Stimulated activated naive B cell treated with anti-CD40 and anti-IgM and Interleukin-4, amounts not matched to agents 10 μg/mL and 1 μg/mL and 100 μg/mL, for 72 hours (primary cell): ENCODE measurements at places on chromosomes 12 and 14.

DNA sequence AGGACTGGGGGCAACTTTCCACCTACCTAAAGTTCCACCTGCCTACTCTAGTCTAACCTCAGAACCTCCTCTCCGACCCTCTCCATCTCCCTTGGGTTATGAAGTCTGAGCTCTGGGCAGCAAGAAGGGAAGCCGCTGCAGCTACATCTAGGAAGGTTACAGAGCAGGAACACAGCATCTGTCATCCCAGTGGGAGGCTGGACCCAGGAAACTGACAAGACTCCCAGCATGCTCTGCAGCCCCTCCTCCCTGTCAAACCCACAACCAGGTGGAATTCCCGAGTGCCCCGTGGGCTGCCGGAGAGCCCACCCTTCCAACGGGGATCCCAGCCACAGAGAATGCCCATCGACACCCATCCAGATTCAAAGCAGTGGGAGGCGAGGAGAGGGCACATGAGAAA is 2.1 kb downstream of the TESC start:
- H3K27ac ChIP-seq, result no peak overlapping the region
- H3K4me1 ChIP-seq, result peaks cover 6% of the 10 kb centered on the region
- no peak overlapping the region for H3K4me3 ChIP-seq
- H3K27me3 ChIP-seq, result peaks cover 28% of the 10 kb centered on the region

GRCh38 chr12:46303039-46303666 is 34.3 kb upstream of the SLC38A1 start:
- DNase-seq, result no peak
- H3K27ac ChIP-seq, result no peak overlapping the region
- H3K27me3 ChIP-seq, result no peaks in the 10 kb centered on the region

DNA sequence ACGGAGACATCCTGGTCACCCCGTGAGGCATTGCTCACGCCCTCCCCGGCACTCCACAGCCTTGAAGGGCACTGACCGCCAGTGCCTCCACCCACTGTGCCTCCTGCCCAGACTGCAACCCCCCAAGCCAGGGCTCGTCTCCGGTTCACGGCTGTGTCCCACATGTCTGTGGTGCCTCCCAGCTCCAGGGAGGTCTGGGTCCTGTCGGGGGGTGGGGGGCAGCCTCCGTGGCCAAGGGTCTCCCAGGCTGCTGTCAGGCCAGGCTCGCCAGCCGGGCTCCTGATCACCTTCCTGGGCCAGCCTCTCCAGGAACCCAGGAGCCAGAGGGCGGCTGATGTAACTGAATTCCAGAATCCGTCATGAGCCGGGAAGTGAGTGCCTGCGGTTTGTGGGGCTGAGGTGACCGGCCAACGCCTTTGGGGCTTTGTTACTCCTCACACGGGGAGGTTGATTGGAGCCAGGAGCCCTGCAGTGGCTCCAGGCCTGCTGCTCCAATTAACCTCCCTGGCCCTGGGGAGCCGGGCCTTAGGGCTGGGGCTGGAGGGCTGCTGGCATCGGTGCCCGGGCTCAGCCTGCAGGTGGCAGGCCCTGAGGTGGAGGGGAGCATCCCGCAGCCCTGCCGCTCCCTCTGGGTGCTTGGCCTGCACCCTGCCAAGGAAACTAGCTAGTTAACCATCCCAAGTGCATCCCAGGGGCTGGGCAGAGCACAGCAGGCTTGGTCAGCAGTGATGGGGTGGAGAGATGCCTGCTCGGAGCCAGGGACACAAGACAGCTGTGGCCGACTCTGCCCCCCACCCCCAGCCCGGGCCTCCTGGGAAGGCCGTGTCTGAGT is 36.4 kb upstream of the FBRSL1 start:
- no peak overlapping the region for H3K4me3 ChIP-seq
- H3K36me3 ChIP-seq, result no peaks in the 10 kb centered on the region

DNA sequence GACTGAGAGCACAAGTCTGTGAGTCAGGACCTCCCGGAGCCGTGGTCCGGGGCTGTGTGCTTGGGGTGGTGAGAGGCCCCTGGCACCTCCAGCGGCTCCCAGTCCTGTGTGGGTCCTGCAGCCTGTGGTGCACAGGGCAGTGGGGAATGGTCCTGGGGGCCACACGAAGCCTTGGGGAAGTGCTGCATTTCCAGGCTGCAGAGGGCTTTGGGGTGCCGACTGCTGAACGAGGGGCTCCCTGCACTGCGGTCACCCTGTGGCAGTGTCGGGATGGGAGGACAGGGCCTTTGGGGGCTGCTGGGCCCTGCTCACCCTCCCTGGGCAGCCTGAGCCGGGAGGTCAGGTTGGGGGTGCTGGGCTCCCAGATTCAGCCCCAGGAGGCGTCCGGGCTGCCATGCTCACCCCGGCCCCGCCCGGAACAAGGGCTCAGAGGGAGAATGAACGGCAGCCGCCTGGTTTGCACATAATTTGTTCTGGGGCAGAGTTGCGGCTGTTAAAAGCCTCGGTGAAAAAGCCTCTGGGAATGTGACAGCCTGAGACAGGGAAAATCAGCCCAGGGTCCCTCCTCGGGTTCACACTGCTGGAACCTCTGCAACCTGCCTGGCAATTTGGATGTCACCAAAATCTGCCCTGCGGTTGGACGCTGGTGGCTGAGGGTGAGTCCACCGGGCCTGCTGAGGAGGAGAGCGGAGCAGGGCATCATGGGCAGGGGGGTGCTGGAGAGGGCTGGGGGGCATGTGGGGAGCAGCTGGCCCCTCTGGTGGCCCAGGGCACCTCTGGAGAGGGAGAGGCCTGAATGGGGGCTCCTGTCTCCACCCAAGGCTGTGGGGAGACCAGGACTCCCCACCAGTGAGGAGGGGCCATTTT is 109.2 kb downstream of the KIF26A start:
- DNase-seq, result no peak
- no peaks in the 10 kb centered on the region for H3K4me1 ChIP-seq

DNA sequence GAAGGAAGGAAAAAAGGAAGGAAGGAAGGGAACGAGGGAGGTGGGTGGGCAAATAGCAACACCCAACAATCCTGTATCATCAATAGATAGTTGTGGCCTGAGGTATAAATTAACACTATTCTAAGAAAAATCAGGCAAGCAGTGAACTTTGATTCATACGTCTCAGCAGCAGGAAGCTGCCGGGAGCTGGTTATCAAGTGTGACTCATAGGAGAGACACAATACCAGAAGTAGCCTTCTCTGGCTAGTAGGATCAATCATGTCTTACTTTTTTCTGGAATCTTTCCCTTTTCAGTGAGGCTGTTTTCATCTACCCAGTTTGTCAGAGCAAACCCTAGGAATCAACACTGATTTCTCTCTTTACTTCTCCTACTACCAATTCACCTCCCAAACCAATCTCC is 780.5 kb downstream of the NRXN3 start:
- no peak overlapping the region for H3K27ac ChIP-seq
- DNase-seq, result no peak
- no peaks in the 10 kb centered on the region for H3K36me3 ChIP-seq
- H3K27me3 ChIP-seq, result peaks cover 14% of the 10 kb centered on the region
- no peaks in the 10 kb centered on the region for H3K4me1 ChIP-seq
- no peak overlapping the region for H3K4me3 ChIP-seq

DNA sequence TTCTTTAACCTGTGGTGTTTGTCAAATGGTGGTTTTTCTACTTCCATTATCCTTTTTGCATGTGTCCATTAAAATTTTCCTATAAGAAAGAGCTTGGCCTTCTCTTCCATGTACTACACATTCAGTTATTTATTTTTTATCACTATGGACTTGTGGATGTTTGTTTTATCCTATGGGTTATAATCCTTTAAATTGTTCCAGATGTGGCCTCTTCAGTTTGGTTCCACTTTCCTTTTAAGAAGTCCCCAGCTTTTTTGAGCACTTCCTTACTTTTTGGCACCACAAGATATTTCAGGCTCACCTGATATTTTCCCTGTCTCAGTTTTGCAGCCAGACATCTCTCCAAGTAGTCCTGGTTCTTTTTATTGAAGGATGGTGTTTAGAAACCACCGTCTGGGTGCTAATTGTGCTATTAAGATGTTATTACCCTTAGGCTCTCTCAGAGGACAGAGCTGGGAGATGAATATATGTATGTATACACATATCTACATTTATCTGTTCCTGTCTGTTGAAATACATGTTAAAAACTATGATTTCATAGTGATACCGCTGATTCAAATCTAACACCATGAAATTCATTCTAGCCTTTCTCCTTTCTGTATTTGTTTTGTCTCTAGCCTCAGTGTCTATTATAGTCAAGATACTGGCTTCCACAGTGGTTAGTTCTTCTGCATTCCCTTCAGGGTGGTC is 408.5 kb upstream of the RGS6 start:
- no peaks in the 10 kb centered on the region for H3K27me3 ChIP-seq
- peak overlapping the region; percentile 20 for H3K27ac ChIP-seq
- H3K36me3 ChIP-seq, result peaks cover 29% of the 10 kb centered on the region
- no peak for DNase-seq
- H3K4me1 ChIP-seq, result peaks cover 24% of the 10 kb centered on the region

GRCh38 chr14:75970989-75971388 is 10.8 kb downstream of the TGFB3 start:
- DNase-seq, result no peak
- H3K27ac ChIP-seq, result no peak overlapping the region
- H3K36me3 ChIP-seq, result peaks cover 12% of the 10 kb centered on the region
- H3K4me3 ChIP-seq, result no peak overlapping the region

- H3K27ac ChIP-seq, result no peak overlapping the region
- H3K27me3 ChIP-seq, result no peaks in the 10 kb centered on the region
- H3K4me3 ChIP-seq, result no peak overlapping the region
- H3K36me3 ChIP-seq, result no peaks in the 10 kb centered on the region
- DNase-seq, result no peak
Observed at GRCh38 chr12:64526859-64527258, 74.9 kb downstream of the TBK1 start.

DNA sequence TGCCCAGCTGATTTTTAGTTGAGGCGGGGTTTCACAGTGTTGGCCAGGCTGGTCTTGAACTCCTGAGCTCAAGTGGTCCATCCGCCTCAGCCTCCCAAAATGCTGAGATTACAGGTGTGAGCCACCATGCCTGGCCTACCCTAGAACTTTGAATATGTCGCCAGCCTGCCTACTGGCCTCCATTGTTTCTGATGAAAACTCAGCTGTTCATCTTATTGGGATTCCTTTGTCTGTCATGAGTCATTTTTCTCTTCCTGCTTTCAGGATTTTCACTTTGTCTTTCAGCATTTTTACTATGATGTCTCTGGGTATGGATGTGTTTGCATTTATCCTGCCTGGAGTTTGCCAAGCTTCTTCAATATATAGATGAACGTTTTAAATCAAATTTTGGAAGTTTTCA is 8.1 kb upstream of the B3GNT4 start:
- no peak overlapping the region for H3K27ac ChIP-seq
- H3K36me3 ChIP-seq, result no peaks in the 10 kb centered on the region
- H3K4me1 ChIP-seq, result peaks cover 4% of the 10 kb centered on the region
- no peak for DNase-seq
- no peak overlapping the region for H3K4me3 ChIP-seq
- peaks cover 14% of the 10 kb centered on the region for H3K27me3 ChIP-seq

GRCh38 chr14:53310412-53310811 is 157.3 kb upstream of the DDHD1 start:
- DNase-seq, result no peak
- peaks cover 6% of the 10 kb centered on the region for H3K27me3 ChIP-seq
- H3K27ac ChIP-seq, result no peak overlapping the region
- H3K36me3 ChIP-seq, result peaks cover 10% of the 10 kb centered on the region

DNA sequence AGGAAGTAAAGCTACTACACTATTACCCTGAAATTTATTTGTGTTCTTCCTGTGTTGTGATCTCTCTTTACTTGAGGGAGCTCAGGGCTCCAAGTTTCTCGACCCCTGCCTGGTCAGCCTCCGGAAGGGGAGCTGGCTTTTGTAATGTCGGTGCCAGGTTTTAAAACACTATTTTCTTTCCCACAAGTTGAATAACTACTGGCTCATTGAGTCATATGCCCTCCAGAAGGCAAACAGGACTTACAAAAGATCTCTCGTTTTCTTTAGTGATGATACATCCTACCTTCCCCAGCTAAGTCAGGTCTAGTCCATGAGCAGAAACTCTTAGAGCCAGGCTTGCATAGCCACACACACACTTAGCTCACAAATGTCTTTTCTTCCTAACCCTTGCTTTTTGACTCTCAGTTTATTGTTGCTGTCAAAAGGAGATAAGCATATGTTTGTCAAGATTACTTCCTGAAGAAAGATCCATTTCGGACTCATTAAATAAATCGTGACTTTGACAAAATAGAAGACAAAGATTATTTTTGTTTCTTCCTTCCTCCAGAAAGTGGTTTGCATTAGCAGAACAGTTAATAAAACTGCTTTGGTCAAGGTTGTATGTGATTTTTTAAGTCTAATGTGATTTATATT is 209.8 kb upstream of the FLRT2 start:
- H3K4me1 ChIP-seq, result no peaks in the 10 kb centered on the region
- no peak for DNase-seq
- H3K36me3 ChIP-seq, result no peaks in the 10 kb centered on the region
- H3K4me3 ChIP-seq, result no peak overlapping the region
- no peak overlapping the region for H3K27ac ChIP-seq

DNA sequence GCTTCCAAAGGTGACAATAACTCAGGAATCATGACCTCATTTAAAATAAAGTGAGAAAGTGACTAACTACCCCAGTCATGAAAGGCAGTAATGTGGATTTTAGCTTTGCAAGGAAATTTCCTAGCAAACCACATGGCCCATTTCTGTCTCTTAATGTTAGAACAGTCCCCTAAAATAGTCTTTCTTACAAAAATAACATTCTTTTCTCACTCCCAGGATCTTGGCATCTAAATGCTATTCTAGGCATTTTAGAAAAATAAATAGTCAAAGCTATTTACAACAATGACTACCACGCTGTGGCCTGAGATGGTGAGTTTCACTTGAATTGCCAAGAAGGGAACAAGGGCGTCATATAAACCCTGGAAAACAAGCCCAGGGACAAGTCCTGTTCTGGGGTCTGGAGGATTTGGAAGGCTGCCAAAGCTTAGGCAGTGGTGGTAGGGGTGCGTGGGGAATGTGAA is 101.2 kb upstream of the CCDC175 start:
- no peak for DNase-seq
- H3K36me3 ChIP-seq, result no peaks in the 10 kb centered on the region
- peaks cover 16% of the 10 kb centered on the region for H3K27me3 ChIP-seq
- no peak overlapping the region for H3K4me3 ChIP-seq
- H3K4me1 ChIP-seq, result no peaks in the 10 kb centered on the region
- no peak overlapping the region for H3K27ac ChIP-seq

DNA sequence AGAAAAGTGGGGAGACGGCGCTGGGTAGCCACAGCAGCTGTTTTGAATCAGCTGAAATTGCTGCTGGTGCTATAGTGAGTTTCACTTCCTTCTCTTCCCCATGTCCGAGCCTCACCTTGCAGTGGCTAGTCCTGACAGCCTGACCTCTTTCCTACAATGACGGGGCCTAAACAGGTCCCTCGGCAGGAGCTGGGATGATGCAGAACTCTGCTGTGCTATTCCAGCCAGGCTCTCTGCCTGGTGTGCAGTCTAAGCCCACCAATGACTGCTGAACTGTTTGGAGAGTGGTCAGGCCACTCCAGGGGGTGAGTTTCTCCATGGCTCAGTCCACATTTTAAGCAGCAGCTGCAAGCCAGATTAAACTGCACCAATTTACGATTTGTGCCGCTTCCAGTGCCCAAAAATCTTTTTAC is 207.3 kb downstream of the TTC7B start:
- peaks cover 4% of the 10 kb centered on the region for H3K27me3 ChIP-seq
- H3K27ac ChIP-seq, result no peak overlapping the region
- DNase-seq, result no peak
- H3K4me3 ChIP-seq, result no peak overlapping the region
- H3K36me3 ChIP-seq, result no peaks in the 10 kb centered on the region
- peaks cover 16% of the 10 kb centered on the region for H3K4me1 ChIP-seq
